ENCODE measurements at places on chromosomes 1 and 21.

GRCh38 chr1:228271701-228272251 lies 63.9 kb downstream of the OBSCN start:
- DNase-seq: no peak

DNA sequence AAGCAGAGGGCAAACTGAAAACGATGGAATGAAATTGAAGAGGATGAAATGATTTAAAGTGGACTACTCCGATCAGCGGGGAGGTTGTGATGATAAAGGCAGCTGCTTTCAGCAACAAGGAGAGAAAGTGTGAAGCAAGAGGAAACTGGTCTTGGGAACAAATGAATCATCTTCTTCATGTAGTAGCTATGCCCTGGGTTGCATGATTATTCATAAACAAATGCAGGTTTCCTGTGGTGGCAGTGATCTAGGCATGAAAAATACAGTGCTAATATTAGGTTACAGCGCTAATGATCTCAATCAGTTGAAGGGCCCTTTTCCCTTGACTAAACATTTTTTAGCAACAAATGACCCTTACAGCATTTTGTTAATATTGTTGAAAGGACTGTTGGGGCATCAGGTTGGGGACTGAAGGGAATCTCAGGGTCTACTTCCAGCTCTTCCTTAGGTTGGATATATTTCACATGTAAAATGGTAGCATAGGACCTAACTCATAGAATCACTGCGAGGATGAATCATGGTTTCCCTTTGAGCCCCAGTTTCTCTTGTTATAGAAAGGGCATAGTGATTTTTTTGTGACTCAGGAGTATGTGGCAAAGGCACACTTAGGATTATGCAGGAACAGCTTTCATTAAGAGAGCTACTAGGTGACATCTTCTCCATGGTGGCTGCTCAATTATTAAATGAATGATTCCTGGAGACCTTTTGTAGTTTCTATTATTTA lies 1.9 kb upstream of the ZFYVE9 start:
- peak; percentile 28 for DNase-seq

DNA sequence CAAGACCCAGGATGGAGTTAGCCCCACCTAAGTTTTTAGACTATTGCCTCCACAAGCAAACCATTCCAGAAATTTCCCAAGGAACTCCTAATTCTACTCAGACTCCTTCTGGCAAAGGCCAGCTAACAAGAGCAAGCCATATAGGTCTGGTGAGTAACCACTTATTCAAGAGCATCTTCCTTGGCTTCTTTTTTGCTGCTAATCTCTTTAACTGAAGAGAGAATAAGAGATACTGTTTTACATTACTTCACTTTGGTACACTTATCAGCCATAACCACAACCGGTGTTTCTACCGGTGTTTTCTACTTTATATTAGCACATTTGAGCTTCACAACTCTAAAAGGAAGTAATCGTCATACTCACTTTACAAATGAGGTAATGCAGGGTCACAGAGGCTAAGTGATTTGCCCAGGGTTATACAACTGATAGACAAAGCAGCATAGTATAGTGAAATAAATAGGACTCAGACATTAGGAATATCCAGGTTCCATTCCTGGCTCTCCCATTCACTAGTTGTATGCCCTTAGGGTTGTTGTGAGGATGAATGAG lies 1.7 kb upstream of the EPS15 start:
- DNase-seq: peak; percentile 67

DNA sequence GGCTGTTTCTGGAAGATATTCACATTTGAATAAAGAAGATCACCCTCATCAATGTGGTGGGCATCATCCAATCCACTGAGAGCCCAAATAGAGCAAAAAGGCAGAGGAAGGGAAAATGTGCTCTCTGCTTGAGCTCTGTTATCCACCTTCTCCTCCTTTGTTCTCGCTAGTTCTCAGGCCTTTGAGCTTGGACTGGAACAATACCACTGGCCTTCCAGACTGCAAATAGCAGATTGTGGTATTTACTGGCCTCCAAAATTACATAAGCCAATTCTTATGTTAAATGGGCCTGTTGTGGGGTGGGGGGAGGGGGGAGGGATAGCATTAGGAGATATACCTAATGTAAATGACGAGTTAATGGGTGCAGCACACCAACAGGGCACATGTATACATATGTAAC lies 219.3 kb downstream of the C1orf94 start:
- no peak for DNase-seq

DNA sequence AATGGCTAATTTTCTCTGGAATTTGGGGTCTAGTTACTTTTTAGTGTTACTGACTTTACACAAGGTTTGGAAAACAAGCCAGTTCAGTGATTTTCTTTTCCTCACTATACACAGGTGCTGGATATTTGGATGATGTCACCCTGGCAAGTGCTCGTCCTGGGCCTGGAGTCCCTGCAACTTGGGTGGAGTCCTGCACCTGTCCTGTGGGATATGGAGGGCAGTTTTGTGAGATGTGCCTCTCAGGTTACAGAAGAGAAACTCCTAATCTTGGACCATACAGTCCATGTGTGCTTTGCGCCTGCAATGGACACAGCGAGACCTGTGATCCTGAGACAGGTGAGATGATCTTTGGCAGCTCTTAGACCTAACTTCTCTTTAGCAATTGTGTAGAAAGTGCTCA lies 64.5 kb upstream of the LAMC2 start:
- DNase-seq: no peak

GRCh38 chr1:174968750-174969244 lies 30.9 kb upstream of the CACYBP start:
- DNase-seq: peak; percentile 79

DNA sequence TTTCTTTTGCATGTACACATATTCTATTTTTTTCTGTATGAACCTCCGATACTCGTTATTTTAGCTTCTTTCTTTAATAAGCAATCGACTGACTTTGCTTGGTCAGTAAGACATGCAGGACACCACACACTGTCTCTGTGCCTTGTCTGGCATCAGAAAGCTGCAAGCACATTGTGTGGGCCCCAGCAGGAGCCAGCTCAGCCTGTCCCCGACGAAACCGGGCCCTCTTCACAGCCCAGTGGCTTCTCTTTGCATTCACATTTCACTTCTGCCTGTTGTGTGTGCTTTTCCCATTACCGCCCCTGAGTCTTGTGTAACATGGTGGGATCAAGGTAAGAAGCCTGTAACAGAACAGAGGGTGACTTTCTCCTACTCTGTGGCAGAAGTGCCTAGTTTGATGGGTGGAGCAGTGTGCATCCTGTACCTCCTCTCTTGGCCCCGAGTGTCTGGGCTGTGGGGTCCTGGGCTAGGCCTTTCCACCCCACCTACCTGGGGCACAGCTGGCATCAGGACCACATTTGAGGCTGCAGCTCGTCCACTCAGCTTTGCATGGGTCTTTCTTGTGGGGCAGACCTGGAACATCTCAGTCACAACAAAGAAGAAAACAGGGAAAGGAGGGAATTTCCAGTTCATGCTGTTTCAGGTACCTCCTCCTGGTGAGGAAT lies 118.9 kb upstream of the COL6A1 start:
- DNase-seq: no peak

DNA sequence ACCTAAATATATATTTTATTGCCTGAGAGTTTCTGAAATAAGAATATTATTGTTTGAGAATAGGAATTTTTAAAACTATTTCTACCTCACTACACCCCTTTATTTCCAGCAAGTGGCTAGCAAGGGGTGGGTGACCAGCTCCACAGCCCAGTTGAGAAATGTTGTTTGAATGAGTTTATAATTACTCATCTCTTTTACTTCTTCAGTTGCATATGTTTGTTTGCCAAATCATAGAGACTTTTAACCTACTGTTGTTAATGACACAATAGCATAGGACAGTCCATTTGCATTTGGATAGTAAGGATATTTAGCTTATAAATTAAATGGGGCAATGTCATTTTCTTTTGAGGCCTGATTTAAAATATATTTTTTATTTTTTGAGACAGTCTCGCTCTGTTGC lies 127.8 kb downstream of the NRDC start:
- DNase-seq: no peak

DNA sequence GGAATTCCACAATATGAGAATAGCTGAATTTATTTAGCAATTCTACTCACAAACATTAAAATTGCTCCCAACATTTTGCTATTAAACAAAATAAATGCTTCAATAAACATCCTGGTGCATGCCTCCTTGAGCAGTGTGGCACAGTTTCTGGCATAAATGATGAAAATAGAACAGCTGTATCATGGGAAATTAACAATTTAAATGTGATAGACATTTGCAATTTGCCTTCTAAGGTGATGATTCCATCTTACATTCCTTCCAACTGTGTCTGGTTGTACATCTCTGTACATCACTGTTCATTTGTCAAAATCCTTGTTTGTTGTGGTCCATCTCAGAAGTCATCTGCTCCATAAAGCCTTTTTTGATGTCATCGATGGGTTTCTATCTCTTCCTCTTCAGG lies 198.7 kb downstream of the KCTD3 start:
- no peak for DNase-seq

DNA sequence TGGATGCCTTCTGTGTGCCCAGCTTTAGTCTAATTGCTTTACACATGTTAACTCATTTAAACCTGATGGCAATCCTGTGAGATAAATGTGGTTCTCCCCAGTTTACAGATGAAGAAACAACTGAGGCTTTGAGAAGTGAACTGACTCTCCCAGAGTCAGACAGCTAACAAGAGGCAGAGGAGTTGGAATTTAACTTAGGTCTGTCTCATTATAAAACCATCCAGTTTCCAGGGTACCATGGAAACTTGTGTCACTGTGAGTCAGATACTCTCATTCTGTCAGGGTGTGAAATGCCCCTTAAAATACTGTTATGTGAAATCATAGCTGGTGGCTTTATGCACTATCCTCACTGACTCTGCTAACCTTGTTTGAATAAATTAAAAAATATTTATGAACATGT lies 206.6 kb downstream of the PBX1 start:
- DNase-seq: no peak

- DNase-seq: no peak
Measured at GRCh38 chr1:76857138-76857537, 10.1 kb upstream of the ST6GALNAC5 start.

DNA sequence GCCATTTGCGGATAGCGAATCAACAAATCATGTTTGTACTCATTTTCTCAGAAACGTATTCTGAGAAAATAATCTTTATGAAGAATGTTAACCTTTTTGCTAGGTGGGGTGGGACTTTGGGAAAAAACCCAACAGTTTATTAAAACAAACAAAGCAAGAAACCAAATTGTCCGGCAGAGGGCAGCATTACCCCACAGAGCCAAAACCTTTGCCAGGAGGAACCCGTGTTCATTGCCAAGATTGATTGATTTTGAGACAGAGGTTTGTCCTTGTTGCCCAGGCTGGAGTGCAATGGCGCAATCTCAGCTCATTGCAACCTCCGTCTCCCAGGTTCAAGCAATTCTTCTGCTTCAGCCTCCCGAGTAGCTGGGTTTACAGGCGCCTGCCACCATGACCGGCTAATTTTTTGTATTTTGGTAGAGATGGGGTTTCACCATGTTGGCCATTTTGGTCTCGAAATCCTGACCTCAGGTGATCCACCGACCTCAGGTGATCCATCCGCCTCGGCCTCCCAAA lies 70.8 kb upstream of the RHOU start:
- peak; percentile 67 for DNase-seq

DNA sequence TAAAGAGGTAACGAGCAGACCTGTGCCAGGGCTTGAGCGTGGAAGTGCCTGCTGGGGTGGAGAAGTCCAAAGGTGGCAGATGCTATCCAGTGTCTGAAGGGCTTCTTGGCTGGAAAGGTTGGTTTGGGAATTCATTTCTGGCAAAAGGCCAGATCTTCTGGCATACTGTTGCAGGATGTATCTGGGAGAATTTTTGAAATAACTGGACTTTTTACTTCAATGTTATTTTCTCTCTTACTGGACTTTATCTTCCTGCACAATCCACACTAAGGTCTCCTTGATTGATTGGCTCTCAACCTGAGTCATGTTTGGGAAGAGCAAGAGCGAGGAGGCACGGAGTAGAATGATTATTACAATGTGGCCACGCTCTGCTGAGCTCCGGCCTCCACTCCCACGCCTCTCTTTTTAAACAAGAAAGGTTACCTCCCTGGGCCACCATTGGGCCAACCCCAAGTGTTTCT lies 278.4 kb downstream of the TM2D1 start:
- DNase-seq: no peak

DNA sequence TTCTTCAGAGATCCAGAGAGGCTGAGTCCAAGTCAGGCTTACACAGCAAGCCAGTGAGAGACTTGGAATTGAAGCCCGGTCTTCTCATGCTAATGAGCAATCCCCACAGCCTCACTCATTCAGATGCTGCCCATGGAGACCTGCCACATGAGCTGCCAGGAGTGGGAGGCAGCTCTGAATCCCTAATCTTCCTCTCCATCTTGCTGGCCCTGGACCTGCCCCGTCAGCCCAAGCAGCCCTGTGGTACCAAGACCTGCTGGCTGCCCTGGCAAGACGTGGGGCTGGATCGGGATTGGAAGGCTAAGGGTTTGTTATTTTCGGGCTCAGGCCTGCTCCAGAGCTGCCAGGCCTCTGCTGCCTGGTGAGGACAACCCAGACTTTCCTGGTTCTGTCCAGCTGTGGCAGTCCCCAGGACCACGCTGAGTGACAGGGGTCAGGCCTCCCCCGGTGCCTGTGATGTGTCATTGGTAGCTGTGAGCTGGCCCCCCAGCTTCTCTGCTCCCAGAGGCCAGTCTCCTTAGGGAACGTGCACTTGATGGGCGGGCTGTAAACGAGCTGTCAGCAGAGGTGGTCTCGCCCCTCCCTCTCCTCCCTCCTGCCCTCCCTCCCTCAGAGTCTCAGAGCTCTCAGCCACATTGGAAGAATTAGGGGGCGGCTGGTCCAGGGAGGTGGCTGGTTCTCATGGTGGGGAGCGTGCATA lies 135.0 kb downstream of the FOXD2 start:
- DNase-seq: no peak

DNA sequence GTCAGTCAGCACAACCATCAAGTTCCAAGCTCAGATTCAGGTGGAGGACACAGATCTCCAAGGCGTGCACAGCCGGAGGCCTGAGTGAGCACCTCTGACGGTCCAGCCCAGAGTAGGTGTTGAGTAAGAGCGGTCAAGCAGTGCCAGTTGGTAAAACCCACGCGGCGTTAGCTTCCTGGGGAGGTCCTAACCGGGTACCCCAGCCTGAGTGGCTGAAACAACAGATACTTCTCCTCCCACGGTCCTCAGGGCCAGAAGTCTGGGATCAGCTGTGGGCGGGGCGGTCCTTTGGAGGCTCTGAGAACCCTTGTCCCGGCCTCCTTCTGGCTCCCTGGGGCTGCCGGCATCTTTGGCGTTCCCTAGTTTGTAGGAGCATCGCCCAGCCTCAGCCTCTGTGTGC lies 94.4 kb downstream of the PRDM16 start:
- DNase-seq: no peak

DNA sequence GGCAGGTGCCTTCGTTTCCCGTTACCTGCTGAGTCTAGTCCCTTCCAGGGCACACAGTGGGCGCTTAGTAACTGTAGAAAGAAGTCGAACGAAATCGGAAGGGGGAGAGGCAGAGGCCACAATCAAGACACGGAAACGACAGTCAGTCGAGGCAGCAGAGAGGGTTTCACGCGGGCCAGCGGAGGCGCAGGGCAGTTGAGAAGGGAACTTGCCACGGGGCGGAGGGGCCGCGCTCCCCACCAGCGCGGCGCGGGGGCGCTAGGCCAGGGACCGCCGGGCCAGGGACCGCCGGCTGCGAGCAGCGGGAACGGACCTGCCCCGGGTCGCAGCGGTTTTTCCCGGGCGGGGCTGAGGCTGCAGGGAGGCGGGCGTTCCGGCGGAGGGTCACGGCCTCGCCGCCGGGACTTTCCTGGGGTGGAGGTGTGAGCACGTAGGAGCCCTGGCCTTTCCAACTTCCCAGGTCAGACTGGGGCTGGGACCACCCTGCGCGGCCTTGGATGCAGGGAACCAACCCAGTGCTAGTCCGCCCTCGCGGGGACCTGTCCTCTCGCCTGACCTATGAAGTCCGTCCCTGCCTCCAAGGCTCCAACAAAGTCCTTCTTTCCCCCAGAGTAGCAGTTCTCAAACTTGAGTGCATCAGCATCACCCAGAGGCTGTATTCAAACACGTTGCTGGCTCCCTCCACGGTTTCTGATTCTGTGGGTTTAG lies 150.1 kb upstream of the FGGY start:
- peak; percentile 60 for DNase-seq

Data from CD4-positive, alpha-beta T cell treated with Interleukin-1 beta for 1 hour (primary cell).